Cardiac muscle cell (in vitro differentiated cells and primary cell): ENCODE measurements at places on chromosomes 2 and 18. TPM values are rescaled to one million over a fixed set of nuclear protein-coding genes. Genes with fewer than 3 reads are reported as not detected.

GRCh38 chr18:60549338-60549960 is 176.9 kb upstream of the MC4R start:
- no peaks in the 10 kb centered on the region for H3K36me3 ChIP-seq
- H3K4me1 ChIP-seq, result no peaks in the 10 kb centered on the region
- H3K27ac ChIP-seq, result no peak overlapping the region
- DNase-seq, result peak; percentile 83
- no peaks in the 10 kb centered on the region for H3K27me3 ChIP-seq
- no peak overlapping the region for H3K4me3 ChIP-seq

- no peaks in the 10 kb centered on the region for H3K4me1 ChIP-seq
- DNase-seq, result no peak
- H3K27ac ChIP-seq, result no peak overlapping the region
- H3K36me3 ChIP-seq, result no peaks in the 10 kb centered on the region
- no peak overlapping the region for H3K4me3 ChIP-seq
- no peaks in the 10 kb centered on the region for H3K27me3 ChIP-seq
These were observed 180.3 kb downstream of the EIPR1 start for GRCh38 chr2:3197308-3197707.

The SERPINB5 gene
- total RNA-seq, result not detected in 2 replicates

DNA sequence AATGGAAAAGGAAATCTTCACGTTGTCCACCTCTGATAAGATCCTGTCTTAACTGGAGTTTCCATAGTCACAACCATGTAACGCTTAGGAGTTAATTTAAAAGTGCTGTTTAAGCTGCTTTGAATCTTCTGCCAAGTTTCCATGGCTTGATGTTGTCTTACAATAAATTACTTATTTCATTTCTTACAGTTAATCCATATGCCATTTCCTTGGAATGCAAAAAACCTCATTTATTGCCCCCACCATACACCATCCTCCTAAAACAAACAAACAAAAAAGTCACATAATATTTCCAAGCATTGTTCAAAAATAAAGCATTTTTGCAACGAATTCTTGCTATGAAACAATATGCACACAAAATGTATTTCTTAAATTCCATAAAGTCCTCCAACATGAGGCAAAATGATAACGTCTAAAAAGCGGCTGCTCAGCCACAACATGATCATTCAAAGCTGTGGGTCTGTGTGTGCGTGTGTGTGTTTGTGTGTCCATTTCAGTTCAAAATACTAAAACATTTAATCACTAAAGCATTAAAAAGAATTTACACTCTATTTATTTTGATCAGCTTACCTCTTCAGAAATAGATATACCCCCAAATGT is 46.8 kb upstream of the PXDN start:
- H3K4me1 ChIP-seq, result no peaks in the 10 kb centered on the region
- no peak overlapping the region for H3K27ac ChIP-seq
- DNase-seq, result no peak

DNA sequence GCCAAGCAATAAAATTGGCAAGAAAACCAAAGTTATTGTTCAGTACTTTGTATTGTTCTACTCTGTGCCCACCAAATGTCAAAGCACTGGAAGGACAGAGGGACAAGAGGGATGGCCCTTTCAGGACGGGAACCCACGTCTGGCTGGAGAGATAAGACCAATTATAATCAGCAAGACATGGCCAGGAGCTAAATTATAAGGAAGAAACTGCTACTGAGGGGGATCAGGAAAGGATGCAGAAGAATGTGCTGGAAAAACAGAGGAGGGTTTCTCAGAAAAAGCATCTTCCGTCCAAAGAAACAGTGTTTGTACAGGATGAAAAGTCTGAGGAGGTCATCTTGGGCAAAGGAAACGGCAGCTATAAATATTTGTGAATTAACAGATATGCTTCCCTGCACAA is 46.4 kb upstream of the NARS1 start:
- H3K4me1 ChIP-seq, result peaks cover 17% of the 10 kb centered on the region
- no peak for DNase-seq
- H3K36me3 ChIP-seq, result no peaks in the 10 kb centered on the region
- no peak overlapping the region for H3K4me3 ChIP-seq

The LYPD6B gene
- 1.6 and 3.9 TPM in 2 replicates for total RNA-seq

DNA sequence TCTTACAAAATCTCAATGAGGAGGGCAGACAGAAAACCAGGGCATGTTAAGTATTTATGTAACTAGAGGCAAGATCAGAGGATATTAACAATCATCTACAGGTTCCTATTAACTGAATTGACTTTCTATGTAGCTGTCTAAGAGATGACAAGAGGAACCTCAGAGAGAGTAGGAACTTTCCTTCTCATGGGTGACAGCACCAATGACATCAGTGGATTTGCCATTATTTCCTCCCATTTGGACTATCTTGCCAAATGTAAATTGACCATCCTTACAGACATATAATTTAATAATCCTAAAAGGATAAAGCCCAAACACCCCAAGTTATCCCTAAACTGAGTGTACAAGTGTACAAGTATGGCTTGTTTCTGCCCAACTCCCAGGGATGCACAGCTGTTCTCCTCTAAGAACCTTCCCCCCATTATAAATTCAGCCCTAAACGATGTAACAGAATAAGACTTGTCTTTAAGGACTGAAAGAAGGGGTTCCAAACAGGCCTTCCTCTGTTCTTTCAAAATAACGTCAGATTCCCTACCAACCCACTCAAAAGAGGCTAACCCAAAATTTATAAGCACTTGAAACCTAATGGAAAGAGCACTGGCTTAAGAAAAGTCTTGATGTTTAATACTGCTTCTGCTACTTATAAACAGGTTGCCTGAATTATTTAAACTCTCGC is 73.4 kb upstream of the CHAC2 start:
- H3K4me3 ChIP-seq, result no peak overlapping the region
- H3K27ac ChIP-seq, result no peak overlapping the region
- no peak for DNase-seq
- H3K27me3 ChIP-seq, result no peaks in the 10 kb centered on the region
- H3K36me3 ChIP-seq, result peaks cover 8% of the 10 kb centered on the region

The GPR75 gene
- total RNA-seq, result 0.99 and 1.2 TPM in 2 replicates

GRCh38 chr2:47521666-47522285 is 118.8 kb downstream of the MSH2 start:
- H3K36me3 ChIP-seq, result no peaks in the 10 kb centered on the region
- H3K4me3 ChIP-seq, result no peak overlapping the region
- DNase-seq, result no peak
- H3K27me3 ChIP-seq, result no peaks in the 10 kb centered on the region

- no peaks in the 10 kb centered on the region for H3K27me3 ChIP-seq
- no peaks in the 10 kb centered on the region for H3K36me3 ChIP-seq
These were observed 31.7 kb downstream of the MAP4K3 start for GRCh38 chr2:39405364-39405763.

The OTOS gene
- not detected in 2 replicates for total RNA-seq

The HRH4 gene
- 0.14 and 0.15 TPM in 2 replicates for total RNA-seq

- no peaks in the 10 kb centered on the region for H3K27me3 ChIP-seq
- DNase-seq, result no peak
- no peak overlapping the region for H3K4me3 ChIP-seq
- peaks cover 6% of the 10 kb centered on the region for H3K4me1 ChIP-seq
These were observed 48.4 kb downstream of the LRP1B start for GRCh38 chr2:142082368-142082767.

GRCh38 chr18:37266290-37266689 is 299.3 kb downstream of the CELF4 start:
- H3K36me3 ChIP-seq, result no peaks in the 10 kb centered on the region
- no peak for DNase-seq
- H3K4me1 ChIP-seq, result no peaks in the 10 kb centered on the region
- no peak overlapping the region for H3K27ac ChIP-seq

- DNase-seq, result peak; percentile 84
- H3K4me3 ChIP-seq, result no peak overlapping the region
- H3K4me1 ChIP-seq, result peaks cover 16% of the 10 kb centered on the region
- no peaks in the 10 kb centered on the region for H3K27me3 ChIP-seq
- no peaks in the 10 kb centered on the region for H3K36me3 ChIP-seq
These were observed 207.1 kb downstream of the ZNF521 start for GRCh38 chr18:25144820-25145219.

DNA sequence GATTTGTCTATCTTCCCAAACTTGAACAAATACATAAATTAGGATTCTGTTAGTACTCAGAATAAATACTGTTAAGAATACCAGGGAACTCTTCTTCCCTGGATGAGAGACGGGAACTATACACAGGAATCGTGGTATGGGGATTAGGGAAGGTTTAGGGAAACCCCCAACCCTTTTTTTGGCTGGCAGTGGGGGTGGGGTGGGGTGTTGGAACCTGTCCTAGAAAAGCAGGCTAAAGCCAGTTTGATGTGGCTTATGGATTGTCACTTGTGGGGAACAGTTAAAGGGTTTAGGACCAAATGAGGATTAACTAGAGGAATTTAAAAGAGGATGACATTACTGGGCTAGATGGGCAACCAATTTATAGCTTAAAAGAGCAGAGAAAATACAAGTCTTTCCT is 1.8 kb downstream of the SLC4A10 start:
- H3K4me1 ChIP-seq, result no peaks in the 10 kb centered on the region
- DNase-seq, result no peak
- H3K27ac ChIP-seq, result no peak overlapping the region
- no peak overlapping the region for H3K4me3 ChIP-seq

- no peak for DNase-seq
- H3K4me3 ChIP-seq, result no peak overlapping the region
- H3K4me1 ChIP-seq, result no peaks in the 10 kb centered on the region
- H3K36me3 ChIP-seq, result no peaks in the 10 kb centered on the region
These were observed 1135.1 kb upstream of the CHAC2 start for GRCh38 chr2:52632543-52632942.

The GPR148 gene
- 0.11 TPM in 1 of 2 replicates, not detected in the other for total RNA-seq

DNA sequence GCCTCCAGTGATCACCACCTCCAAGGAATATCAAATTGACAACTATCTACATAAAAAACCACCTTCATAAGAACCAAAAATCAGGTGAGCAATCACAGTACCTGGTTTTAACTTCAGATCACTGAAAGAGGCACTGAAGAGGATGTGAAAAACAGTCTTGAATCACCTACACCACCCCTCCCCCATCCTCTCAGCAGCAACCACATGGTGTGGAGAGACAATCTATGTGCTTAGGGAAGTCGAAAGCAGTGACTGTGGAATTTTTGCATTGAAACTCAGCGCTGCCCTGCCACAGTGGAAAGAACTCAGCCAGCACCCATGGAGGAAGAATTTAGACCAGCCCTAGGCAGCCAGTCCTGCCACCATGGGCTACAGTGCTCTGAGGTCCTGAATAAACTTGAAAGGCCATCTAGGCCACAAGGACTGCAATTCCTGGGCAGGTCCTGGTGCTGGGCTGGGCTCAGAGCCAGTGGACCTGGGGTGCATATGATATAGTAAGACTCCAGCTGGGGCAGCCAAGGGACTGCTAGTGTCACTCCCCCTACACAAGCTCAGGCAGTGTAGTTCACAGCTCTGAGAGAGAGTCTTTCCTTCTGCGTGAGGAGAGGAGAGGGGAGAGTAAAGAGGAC is 75.6 kb downstream of the ATL2 start:
- peaks cover 34% of the 10 kb centered on the region for H3K36me3 ChIP-seq
- peak; percentile 2 for DNase-seq
- no peaks in the 10 kb centered on the region for H3K27me3 ChIP-seq
- H3K27ac ChIP-seq, result peak overlapping the region; percentile 41
- no peaks in the 10 kb centered on the region for H3K4me1 ChIP-seq

DNA sequence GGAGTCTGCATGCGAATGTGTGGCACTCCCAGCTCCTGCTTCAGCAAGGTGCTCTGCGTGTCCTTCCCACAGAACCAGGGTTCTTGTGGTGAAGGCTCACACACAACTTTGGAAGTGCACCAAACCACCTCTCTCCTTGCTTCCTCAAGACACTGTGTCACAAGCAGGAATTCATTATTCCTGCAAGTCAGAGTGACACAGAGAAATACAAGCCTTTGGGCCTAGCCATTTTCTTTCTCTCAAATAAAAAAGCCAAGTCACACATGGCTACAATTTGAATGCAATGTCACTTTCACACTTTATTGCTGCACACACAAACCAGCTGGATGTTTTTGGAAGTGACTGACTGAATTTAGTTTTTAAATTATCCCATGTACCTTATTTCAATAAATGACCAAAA is 30.1 kb upstream of the THOC1 start:
- no peak overlapping the region for H3K27ac ChIP-seq
- H3K36me3 ChIP-seq, result no peaks in the 10 kb centered on the region
- no peak overlapping the region for H3K4me3 ChIP-seq
